ENCODE measurements at places on chromosomes 1 and 21.
A peak's percentile ranks its signal among the peaks of the same experiment; 100 is the strongest.

DNA sequence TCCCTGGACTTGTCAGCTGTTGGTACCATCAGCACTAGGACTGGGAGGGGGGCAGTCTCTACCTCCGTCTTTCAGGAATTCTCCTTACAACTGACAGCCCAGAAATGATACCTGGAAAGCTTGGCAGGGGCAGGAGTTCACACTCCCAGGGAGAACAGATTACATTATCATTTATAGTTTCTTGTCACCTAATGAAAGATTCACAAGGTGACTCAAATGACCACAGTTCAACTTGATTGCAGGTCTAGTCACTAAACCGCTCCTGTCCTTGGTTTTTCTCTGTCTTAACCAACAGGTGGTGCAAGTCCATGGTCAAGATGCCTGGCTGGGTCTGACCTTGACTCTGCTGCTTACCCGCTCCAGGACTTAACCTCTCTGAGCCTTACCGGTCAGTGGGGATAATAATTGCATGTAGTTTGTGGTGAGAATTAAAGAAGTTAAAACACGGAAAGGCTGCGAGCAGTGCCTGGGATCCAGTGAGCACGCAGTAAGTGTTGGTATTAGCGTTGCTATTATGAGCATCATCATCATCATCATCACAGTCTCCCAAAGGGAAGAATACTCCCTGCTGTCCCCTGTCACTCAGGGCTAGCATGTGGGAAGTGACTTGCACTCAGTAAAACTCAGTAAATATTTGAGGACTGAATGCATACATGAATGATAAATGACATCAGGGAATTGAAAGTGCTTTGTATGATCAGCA is 125.3 kb upstream of the CD34 start:
- DNase-seq: peak; percentile 49

DNA sequence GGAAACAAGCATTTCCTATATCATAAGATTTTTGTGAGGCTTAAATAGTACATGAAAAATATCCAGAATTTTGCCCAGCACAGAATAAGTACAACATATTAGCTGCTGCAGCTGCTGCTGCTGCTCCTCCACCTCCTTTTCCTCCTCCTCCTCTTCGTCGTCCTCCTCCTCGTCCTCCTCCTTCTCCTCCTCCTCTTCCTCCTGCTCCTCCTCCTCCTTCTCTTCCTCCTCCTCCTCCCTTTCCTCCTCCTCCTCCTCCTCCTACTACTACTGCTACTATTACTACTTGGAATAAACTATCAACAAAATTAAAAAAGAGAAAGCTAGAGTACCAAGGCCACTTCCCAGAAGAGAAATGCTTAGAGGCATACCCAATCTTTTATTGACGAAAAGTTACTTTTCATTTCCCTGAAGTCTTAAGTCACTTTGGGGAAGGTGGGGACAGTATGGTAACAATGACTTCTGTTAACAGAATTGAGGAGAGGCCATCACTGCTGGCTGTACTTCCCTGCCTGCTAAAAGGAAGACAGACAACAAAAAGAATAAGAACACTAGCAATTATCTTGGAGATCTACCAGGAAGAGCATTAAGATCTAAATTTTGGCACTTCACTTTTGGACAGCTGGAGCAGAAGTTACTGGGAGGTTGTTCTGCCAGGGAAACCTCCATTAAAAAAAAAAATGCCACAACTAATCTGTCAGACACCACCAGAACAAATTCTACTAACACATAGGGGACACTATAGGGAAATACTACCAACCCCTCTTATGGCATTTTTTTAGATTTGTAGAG is 7.1 kb downstream of the DENND1B start:
- DNase-seq: no peak

DNA sequence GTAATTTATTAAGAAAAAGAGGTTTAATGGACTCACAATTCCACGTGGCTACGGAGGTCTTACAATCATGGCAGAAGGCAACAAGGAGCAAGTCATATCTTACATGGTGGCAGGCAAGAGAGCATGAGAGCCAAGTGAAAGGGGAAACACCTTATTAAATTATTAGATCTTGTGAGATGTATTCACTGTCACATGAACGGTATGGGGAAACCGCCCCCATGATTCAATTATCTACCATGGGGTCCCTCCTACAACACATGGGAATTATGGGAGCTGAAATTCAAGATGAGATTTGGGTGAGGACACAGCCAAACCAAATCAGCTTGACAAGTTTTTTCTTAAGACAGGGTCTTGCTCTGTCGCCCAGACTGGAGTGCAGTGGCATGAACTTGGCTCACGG is 14.3 kb downstream of the DAP3 start:
- DNase-seq: no peak

- peak; percentile 4 for DNase-seq
Observed at GRCh38 chr1:232880354-232880753, 70.1 kb upstream of the NTPCR start.

DNA sequence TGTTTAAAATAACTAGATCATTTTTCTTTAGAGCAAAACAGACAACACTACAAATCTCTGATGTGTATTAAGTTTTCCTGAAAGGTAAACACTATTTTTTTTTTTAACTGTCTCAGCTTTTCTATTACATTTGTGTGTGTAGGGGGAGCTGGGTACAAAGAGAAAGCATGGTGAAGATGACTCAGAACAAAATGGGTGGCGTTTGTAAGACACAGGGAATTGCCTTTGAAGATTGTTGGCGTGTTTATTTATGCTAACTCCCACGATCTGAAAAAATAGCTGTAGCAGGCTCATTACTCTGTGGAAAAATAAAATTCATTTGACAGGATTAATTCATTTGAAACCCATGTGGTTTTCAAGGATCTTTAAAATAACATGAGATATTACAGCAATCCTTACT is 285.1 kb downstream of the RYR2 start:
- DNase-seq: no peak

- no peak for DNase-seq
Observed at GRCh38 chr1:89590341-89591080, 42.4 kb upstream of the LRRC8C start.

DNA sequence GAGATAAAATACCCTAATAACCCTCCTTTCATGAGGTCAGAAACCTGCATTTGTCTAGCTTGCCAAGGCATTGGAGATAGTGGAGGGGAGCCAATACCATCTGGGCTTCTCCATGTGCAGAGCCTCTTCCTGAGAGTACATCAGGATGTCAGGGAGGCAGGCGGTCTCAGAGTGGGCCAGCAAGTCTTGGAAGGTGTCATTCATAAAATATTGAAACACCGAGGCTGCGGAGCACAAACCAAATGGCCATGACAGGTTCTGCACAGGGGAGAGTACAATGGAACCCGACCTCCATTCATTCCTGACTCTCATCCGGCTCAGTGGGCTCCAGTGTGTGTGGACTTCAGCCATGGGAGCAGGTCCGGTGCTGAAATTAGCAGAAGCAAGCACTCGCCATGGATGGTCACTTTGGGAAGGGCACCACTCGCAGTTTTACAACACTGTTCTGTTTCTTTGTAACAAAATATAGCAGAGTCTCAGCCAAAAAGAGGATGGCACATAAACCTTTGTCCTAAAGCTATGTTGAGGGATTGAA is 446.6 kb downstream of the SIPA1L2 start:
- no peak for DNase-seq

GRCh38 chr1:231413749-231414082 is 8.4 kb downstream of the EGLN1 start:
- DNase-seq: no peak

GRCh38 chr21:20215959-20216358 is 782.2 kb upstream of the NCAM2 start:
- peak; percentile 1 for DNase-seq

- no peak for DNase-seq
Observed at GRCh38 chr1:193741228-193741627, 554.8 kb upstream of the B3GALT2 start.

- no peak for DNase-seq
Observed at GRCh38 chr1:193979219-193979618, 792.8 kb upstream of the B3GALT2 start.

DNA sequence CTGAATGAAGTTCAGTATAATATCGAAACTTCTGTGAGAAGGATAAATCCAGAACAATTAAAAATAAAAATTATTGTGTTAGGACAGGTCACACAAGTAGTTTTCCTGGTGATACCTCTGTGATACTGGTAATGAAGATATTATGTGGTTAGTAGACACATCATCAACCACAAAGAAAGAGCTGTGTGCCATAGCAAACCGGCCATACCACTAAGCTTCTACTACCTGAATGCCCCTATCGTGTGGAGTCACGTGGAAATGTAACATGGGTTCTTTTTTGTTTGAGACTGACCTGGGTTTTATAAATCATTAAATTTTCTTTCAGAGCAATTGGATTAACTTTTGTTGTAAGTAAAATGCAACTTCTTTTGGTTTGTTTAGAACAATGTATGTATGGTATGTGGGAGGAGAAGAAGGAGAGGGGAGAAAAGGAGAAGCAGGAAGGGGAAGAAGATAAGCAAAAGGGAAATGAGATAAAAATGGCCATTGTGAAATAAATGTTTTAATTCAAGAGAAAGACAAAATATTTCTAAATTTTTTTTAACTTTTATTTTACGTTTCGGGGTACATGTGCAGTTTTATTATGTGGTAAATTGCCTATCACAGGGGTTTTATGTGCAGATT is 58.2 kb upstream of the LRRC8B start:
- no peak for DNase-seq

DNA sequence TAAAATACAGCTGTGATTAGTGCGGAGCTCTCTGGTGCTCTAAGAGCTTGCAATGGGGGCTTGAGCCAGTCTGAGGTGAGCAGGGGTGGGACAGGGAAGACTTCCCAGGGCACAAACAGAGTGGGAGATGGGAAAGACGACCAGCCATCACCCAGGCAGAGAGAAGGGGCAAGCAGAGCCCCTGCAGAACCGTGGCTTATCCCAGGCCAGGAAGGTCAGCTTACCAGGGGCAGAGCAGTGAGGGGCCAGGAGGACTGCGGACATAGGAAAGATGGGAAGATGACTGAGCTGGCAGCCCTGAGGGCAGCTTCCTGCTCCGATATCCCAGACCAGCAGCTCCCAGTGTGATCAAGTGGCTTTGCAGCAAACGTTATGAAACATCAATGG is 55.4 kb upstream of the IFFO2 start:
- no peak for DNase-seq

GRCh38 chr21:41397471-41397891 is 28.6 kb upstream of the MX1 start:
- no peak for DNase-seq

GRCh38 chr1:199728345-199728744 is 299.2 kb upstream of the NR5A2 start:
- no peak for DNase-seq

- DNase-seq: no peak
Observed at GRCh38 chr21:39484711-39485276, 33.0 kb downstream of the SH3BGR start.

DNA sequence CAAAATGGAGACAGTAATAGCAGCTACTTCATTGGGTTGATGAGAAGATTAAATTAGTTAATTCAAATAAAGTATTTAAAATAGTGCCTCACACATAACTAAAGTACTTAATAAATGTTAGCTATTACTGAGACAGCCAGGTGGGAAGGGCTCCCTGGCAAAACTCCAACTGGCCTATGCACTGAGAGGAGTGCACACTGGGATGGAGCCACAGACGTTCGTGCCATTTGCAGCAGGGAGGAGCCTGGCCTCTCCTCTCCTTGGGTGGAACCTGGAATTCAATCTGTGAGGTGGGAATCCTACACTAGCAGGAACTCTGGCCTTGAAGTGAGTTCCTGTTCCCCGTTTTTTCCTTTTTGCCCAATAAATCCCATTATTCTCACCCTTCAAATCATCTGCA is 28.1 kb downstream of the SLC5A9 start:
- DNase-seq: no peak

DNA sequence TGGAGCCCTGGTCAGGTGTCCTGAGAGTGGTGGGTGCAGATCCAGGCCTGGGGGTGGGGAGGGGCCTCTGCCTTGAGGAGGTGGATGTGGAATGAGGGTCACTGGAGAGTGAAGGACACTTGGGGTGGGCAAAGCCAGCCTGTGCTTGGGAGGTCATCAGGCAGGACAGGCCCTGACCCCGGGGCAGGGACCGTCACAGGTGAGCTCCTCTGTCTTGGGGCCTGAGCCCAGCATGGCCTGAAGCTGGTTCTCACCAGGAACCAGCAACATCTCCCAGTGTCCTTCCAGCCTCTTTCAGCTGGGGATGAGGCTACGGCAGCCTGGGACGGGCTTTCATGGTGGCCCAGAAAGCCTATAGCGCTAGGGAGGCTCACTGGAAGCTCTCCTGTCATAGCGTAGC is 831 bp upstream of the KRTAP10-2 start:
- DNase-seq: no peak

DNA sequence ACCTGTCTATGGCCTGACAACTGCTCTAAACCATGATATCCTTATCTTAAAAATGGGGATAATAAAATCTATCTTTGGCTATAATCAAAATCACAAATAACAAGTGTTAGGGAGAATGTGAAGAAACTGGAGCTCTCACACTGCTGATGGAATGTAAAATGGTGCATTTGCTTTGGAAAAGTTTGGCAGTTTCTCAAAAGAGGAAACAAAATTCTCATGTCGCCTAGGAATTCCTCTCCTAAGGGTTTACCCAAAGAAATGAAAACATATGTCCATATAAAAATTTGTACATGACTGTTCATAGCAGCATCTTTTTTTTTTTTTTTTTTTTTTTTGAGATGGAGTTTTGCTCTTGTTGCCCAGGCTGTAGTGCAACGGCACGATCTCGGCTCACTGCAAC is 64.3 kb downstream of the ZNF281 start:
- no peak for DNase-seq

DNA sequence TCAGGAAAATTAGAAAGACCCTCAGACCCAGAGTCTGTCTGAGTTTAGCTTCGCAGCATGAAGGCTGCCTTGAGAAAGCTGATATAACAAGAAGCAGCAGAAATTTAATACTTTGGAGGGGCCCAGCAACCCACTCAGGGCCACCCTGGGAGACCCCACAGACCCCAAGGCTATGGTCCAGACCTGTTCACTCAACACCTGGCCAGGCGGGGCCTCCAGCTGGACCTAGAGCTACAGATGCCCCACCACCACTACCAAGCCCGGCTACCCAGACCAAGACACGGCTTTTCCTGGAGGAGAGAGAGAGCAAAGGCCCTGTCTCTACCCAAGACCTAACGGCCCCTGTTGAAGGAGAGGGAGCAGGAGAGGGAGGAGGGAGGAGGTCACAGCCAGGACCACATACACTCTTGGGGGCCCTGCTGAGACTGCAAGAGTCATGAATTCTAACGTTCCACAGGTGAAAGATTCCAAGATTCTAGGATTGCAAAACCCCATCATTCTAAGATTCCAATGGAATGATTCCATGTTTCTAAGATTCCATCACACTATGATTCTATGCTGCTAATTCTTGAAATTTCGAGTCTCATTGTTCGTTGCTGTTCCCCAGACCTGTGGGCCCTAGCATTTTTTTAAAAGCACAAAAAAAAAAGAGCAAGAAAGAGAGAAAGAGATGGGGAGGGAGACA is 53.2 kb downstream of the LACTBL1 start:
- no peak for DNase-seq

GRCh38 chr21:33345751-33346238 is 21.0 kb downstream of the IFNAR1 start:
- no peak for DNase-seq

- peak; percentile 23 for DNase-seq
Observed at GRCh38 chr1:83818916-83819315, 180.0 kb downstream of the TTLL7 start.

DNA sequence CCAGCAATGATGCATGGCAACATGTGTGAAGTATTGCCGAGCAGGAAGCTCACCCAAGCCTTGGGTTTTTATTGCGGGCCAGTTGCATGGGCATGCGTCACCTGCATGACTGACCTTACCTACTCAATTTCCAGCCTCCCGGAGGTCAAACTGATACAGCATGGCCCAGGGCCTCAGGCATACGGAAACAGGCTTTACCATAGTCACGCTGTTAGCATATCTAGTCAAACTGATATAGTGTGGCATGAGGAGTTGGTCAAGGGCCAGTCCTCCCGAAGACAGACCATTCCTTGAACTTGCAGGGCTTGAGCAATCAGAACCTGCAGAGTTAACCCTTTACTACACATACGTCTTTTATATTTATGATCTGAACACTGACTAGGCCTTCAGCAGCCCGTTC is 6.4 kb upstream of the DUSP12 start:
- DNase-seq: no peak

Data from erythroblast (primary cell).